ENCODE measurements at places on chromosomes 3 and 15.
A peak's percentile ranks its signal among the peaks of the same experiment; 100 is the strongest.

DNA sequence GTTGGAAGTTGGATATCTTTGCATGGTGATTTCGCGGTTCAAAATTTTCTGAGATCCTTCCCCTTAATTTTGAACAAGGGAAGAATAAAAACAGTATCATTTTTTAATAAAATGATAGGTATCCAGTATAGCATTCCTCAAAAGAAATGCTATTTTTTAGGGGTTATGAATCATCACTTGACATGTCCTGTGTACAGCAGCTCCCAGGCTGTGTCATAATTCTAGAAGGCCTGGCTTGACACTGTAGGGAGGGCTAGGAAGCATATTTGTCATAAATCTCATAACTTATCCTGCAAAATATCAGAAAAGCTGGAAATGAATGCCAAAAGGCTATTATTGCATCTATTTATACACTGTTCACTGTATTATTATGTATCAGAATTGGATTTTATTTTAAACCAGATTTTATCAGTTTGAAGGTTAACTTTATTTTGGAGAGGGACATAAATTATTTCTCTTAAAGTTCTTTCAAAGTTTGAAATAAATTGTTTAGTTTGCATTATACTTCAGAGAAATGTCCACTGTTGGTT lies 539.1 kb upstream of the ROBO2 start:
- no peak for DNase-seq

GRCh38 chr15:95409626-95410310 lies 920.7 kb upstream of the NR2F2 start:
- no peak for DNase-seq

DNA sequence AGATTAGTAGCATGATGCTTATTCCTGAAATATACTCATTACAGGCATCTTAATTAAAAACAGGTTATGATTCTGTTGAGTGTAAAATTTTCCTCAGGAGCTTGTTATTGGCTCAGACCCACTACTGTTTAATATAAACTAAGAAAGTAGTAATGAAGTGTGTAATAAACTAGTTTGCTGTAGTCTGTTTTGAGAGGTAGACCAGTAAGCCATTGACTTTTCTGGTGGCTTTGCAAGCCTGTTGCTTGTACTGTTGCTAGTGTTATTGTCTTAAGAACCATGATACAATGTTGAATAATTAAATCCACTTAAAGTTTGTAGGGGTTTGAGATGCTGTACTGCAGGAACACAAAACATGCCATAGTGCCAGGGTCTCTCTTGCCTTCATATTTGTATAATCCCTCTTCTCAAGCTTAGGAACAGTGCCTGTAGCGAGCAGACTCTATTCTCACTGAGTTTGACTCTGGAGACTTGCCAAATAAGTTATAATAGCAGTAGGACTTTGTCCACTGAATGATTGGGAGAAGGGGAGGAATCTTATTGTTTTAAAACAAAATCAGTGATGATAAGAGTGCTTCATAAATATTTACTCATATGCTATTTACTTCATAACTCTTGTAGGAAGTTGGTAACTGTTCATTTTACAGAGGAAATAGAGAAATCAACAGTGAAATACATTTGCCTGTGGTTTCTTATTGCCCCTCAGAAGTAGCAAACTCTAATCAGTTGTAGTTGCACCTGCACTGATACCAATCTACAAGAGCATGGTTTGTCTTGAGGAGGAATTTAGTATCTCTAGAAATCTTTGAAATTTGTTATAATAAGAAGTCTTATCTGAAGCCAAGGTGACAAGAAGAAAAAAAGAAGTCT lies 13.4 kb downstream of the TCF12 start:
- DNase-seq: no peak

GRCh38 chr15:40282869-40283614 lies at the start of gene ANKRD63:
Gene ANKRD63 (minus strand): TSS chr15:40283064. CDS start chr15:40282586, 478 bp downstream.
- DNase-seq: peak; percentile 18

- DNase-seq: no peak
Observed at GRCh38 chr3:189507856-189508255, 123.3 kb upstream of the TP63 start.

GRCh38 chr3:150495149-150495548 lies 51.1 kb downstream of the SERP1 start:
- DNase-seq: no peak

- DNase-seq: no peak
Observed at GRCh38 chr3:150349314-150350097, 58.6 kb upstream of the TSC22D2 start.

DNA sequence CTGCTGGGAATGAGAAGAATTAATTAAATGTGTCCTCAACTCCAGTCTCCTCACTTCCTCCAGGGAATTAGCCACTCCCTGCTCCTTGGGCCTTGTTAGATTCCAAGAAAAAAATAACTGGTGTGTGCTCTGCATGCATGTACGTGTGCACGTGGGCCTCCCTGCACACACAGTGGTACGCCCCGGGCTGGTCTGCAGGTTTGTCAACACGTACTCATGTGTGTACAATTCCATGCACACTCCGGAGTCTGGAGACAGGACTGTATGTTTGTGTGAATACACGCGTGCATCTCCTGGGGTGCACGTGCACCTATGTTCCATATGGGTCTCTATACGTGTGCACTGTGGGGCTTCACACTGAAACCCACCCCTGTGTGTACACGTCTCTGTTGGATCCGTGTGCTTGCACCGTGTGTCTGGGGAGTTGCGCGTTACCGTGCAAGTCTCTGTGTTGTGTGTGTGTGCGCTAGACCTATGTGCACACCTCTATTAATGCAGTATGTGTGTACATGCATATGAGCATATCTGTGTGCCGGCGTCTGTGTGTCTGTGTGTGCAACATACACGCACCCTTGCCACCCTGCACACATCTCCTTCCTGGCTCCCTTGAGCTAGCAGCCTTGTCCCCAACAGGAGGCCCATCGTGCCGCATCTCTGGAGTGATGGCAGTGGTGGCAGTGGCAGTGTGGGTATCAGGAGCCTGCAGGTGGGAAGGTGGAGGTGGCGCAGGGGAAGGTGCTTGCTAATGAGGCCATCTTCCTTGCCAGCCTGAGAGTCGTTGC lies 210.1 kb downstream of the TBC1D2B start:
- DNase-seq: no peak

DNA sequence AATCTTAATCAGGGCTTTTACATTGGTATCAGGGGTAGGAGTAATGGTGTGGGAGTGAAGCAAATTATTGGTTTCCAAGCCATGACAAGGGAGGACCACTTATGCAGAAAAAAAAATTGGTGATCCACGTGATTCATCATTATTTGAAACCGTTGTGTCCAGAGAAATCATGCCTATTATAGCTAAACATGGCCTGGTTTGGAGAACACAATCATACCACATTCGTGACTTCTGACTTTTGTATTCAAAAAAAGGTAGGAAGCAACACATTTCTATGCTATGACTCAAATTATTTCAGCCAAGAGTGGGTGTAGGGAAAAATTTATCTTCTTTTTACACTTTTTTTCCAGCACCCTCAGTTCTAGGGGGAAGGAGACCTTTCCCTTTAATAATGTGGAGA lies 924.3 kb upstream of the GBE1 start:
- no peak for DNase-seq

GRCh38 chr15:56765251-56765650 lies 31.9 kb upstream of the ZNF280D start:
- no peak for DNase-seq

DNA sequence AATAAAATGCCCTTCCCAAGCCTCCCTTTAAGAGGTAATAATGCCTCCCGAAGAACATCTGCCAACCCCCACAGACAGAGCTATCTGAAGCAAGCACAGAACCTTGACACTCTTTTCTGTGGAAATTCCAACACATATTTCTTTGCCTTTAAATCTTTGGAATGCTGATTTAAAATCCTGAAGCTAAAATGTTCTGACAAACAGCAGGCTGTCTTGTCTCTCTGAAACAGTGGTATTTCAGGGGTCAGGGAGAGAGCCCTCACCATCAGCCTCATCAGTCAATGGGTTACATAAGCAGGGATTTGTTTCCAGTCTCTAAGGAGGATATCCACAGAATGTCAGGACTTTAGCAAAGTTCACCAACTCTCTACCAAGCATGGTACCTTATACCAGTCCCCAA lies 27.8 kb upstream of the ARHGEF3 start:
- no peak for DNase-seq

DNA sequence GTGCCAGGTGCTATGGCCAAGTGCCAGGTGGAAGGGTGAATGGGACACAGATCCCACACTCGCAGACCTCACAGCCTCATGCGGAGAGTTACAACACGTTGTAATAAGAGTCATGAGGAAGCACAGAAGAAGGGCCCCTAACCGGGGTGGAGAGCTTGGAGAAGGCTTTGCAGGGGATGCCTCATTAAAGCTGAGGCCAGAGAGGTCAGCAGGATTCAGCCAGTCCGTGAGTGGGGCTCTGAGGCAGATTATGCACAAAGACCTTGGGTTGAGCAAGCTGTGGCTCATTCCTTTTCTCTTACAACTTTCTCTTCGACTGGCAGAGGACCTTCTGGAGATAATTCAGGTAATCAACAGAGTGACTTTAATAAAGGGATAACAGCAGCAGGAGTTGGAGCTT lies 65.3 kb upstream of the SNRK start:
- no peak for DNase-seq

DNA sequence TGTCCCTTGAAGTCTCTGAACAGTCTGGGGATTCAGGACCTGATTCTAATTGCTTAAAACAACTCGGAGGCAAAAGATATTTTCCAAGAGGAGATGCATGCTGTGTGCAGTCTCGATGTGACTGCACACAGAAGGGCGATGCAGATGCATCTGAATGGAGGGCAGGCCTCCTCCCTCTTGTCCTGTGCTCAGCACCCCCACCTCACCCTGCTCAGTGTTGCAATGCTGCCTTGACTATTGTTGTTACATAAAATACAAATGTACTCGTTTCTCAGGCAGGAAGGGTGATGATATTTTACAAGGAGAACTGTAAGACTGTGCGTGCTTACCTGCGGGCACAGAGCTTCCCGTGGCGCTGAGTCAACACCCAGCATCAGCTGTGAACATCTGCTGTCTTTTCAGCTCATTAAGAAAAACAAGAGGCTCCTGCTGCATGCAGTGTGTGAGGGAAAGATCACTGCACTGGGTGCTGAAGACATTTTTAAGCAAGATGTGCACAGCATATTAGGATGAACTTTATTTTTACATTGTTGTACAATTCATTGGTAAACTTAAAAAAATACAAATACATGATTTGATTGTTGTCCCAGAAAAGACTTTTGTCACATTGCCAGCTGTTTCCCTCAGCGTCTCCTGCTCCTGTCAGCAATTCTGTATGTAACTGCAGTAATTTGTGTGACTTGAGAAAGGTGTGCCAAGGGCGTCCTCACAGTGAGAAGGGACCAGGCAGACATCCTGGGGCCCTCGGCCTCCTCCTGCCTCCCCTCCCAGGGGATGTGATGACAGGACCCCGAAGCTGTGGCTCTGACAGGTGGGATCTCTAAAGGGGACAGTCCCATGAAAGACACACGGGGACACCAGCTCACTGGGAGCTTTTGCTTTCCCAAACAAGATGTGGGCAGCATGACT lies 56.3 kb upstream of the RPL32 start:
- DNase-seq: no peak

DNA sequence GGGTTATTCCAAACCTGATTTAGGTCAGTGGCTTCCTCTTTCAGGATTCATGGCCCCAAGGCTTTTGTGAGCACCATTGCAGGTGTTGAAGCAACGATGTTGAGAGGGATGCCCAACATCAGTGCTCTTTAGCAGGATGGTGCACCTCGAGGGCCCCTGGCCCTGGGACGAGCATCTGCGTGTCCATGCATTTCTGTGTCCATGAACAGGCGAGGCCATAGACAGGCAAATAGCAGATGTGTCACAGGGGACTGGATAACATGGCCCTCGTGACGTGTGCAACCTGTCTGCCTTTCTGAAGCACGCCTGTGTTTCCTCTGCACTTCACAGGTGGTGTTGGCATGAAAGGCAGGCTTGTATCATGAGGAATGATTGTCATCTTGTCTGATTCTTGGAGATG lies 132.3 kb downstream of the SNRPN start:
- DNase-seq: no peak

GRCh38 chr3:152902141-152902669 lies 67.3 kb downstream of the P2RY1 start:
- no peak for DNase-seq

- DNase-seq: no peak
Observed at GRCh38 chr3:161316006-161316689, 55.2 kb downstream of the SPTSSB start.

- no peak for DNase-seq
Observed at GRCh38 chr15:63180746-63181145, 8.7 kb upstream of the RAB8B start.

DNA sequence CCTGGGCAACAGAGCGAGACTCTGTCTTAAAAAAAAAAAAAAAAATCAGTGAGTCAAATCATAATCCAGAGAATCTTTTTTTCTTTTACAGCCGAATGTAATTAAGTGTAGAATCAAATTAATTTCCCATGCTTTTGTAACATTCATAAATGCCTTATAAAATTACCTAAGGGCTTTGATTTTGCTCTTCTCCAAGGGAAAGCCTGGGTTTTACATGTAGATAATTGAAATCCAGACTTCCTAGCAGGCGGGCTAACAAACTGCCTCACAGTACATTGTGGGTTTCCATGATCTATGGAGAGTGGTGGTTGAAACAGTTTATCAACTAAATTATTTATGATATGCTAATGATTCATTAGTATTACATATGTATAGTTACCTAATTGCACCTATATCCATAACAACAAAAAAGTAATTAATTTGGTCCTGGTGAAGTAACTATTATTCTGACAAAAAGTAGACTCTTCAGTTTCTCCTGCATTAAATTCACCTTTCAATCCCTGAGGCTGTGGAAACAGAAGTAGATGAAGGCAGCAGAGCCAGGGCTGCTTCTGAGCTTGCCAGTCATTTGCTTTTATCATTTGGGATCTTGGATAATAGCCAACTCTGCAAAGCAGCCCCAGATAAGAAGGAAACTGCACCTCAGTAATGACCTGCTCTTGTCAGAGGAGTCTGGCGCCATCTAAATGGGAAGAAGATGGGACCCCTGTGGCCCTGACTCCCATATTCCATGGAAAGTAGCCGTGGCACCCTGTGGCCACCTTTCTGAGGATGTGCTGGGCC lies 9.5 kb downstream of the CCR9 start:
- DNase-seq: no peak

- no peak for DNase-seq
Observed at GRCh38 chr3:94185753-94186152, 122.9 kb downstream of the NSUN3 start.

DNA sequence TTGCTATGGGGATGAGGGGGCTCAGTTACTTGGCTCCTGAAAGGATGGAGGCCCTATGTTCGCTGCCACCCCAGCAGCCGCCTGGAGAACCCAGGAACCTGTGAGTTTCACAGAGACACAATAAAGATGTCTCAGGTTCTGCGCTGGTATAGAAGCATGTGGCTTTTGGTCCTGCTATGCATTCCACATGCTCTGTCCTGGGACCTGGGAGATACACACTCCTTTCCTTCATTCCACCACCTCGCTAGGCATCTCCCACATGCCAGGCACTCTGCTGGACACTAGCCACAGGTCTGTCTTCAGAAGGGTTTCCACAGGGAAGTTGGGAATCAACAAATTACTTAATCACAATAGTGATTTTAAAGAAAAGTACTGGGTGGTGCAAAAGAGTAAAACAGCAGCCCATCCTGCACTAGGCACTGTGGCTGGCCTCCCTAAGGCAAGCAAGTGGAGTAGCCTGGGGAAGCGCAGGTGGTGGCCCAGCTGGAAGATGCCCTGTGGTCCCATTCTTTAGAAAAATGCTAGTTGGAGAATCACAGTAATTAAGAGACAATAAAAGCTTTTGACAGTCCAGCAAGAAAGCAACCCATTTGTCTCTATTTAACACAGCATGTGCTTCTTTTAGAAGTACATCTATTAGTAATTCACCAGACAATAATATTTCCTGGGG lies 408.9 kb upstream of the WNT5A start:
- DNase-seq: no peak

GRCh38 chr15:85142312-85142711 lies 160.7 kb downstream of the PDE8A start:
- no peak for DNase-seq

All from activated effector memory CD4-positive, alpha-beta T cell treated with Interleukin-2 at 50 U/mL for 16 hours (primary cell).